Activated T-helper 2 cell treated with anti-CD3 and anti-CD28 coated beads, Interferon-gamma antibody, Interleukin-2, Interleukin-4, amounts not matched to agents 10 μg/mL and 5 μg/mL and 100 μg/mL, durations not matched to agents 14 hours and 24 hours and 36 hours (primary cell): ENCODE measurements at places on chromosomes 6 and 20.

DNA sequence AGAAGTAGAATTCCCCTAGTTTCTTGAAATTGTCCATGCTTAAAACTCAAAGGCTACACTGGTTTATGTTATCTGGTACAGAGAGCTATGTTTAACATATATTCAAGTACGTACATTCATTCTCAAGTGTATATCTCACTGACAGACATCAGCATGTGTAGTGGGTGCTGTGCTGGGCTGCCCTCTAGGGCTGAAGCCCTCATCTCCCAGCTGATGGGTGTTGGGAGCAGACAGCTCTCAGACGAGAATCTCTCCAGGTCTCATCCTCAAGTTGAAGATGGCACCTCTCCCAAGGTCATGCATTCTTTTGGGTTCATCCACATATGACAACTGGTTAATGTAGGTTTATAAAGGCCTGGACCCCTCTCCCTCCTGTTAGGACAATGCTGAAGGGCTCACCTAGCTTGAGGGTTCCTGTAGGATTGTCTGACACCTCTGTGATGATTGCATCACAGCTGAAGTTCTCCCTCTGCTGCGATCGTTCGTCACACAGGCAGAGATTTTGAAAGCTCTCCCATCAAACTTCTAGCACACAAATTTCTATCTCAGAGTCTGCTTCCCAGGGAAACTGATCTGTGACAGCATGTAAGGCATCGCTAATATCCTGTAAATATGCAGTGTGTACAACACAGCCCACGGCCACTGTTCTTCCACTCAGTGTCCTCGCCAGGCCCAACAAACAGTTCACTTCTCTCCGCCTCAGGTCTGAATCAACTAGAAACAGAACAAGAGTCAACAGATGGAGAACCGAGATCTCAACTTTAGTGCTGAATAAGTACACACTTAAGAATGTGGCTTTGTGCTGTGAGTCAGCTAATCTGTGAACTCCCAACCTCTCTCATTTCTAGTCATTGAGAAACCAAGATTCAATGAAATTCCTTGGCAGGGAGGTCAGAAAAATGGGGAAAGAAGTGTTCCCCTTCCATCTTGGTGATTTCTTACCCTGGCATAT is 43.2 kb downstream of the PREP start:
- DNase-seq = no peak

DNA sequence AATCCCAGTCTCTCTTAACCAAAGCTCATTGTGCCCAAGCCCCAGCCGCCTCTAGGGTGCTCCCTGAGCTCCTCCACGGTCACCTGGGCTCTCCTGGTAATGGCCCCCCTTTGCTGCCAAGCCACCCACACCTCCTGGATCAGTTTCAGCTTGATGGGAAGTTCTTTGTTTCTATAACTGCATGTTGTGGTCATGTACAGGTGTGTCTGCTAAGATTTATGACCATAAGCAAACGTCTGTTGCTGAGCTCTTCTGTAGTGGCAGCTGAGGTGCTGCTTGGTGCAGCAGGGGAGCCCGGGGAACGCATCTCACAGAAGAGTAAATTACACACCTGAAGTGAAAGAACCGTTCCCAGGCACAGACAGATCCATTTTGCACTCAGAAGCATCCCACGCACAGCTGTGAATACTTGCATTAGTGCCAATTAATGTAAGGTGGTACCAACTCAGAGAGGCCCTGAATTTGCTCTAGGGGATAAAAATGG is 194.6 kb upstream of the ARID1B start:
- DNase-seq = no peak

GRCh38 chr6:169529931-169530751 is 171.7 kb downstream of the WDR27 start:
- DNase-seq = peak; percentile 31

DNA sequence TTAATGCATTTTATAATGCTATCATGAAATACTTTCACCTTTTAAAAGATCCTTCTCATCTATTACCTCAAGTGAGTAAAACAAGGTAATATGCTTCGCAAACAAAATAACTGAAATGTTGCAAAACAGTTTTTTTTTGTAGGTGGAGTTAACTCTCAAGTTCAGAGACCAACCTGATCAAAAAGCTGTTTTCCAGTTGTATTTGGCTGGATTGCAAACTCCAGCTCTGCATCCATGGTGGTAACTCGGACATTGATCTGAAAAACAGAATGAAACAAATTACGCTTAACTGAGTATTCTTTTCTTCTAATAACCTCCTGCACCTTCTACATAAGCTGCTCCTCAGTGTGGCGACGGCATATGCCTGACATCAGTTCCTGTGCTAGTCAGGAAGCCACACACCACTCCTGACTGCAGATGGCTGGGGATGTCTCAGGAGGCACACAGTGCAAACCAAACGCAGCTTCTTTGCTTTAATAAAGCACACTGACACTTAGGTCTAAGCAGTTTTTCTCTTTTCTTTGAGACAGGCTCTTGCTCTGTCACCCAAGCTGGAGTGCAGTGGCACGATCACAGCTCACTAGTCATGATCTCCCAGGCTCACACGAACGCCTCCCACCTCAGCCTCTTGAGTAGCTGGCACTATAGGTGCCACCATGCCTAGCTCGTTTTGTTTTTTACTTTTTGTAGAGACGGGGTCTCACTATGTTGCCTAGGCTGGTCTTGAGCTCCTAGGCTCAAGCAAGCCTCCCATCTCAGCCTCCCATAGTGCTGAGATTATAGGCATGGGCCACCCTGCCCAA is 29.9 kb downstream of the EZR start:
- peak; percentile 51 for DNase-seq

GRCh38 chr6:146813554-146813953 is 214.8 kb downstream of the ADGB start:
- no peak for DNase-seq

- DNase-seq = no peak
These were observed 22.2 kb downstream of the AHI1 start for GRCh38 chr6:135475292-135475886.

DNA sequence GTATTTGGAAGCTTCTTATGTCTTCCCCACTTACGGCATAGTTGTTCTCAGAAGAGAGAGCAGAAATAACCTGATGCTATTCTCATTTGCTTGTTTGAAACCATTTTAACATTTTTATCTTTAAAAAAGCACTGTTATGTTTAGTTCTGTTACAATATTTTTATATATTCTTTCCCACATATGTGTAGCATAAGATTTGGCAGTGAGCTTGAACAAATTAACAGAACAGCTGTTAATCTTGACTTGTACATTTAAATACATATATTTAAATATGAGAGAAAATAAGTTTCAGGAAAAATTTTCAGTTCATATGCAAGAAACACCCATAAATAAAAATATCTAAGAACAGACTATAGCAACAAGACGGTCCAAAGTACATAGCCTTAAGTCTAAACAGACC is 431.7 kb upstream of the IRAK1BP1 start:
- no peak for DNase-seq

- DNase-seq = no peak
These were observed 133.1 kb downstream of the MOXD1 start for GRCh38 chr6:132268209-132268608.
